Activated T-helper 1 cell treated with Interleukin-2 at 50 U/mL for 16 hours (primary cell): ENCODE measurements at places on chromosomes 13 and 19.

- DNase-seq = no peak
Measured at GRCh38 chr13:32019612-32020233, 11.9 kb upstream of the FRY start.

DNA sequence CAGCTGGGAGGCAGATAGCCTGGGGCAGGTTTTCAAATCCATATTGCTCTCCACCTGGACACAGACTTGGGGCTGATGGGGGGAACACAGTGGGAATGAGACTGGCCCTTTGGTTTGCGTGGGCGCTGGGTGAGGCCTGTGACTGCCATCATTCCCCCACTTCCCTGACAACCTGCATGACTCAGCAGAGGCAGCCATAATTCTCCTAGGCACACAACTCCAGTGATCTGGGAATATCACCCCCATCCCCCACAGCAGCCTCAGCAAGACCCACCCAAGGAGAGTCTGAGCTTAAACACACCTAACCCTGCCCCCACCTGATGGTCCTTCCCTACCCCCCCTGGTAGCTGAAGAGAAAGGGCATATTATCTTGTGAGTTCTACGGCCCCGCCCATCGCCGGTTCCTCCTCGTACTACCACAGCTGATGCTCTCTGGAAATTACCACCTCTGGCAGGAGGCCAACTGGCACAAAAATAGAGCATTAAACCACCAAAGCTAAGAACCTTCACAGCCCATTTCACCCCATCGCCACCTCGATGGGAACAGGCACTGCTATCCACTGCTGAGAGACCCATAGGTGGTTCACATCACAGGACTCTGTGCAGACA lies 71.0 kb downstream of the RNF17 start:
- DNase-seq = no peak

DNA sequence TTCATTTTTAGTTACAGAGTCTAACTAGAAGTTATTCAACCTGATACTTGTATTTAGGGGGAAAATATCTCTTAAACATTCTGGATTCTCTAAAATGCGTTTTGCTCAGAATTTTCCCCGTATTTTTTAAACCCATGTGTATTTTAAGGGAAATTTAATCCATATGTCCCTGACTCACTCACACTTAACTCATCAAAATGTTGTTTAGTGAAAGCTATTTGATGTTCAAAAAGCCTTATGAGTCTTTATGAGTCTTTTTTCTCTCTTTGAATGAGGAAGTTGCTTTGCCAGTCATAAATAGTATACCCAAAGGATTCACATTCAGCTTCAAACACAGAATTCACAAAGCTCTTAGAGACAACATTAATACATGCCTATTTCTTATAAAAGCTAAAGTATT lies 16.4 kb downstream of the MAB21L1 start:
- DNase-seq = no peak

- DNase-seq = no peak
Measured at GRCh38 chr19:1017115-1017905, 3.6 kb downstream of the TMEM259 start.

GRCh38 chr13:79423801-79424642 lies 18.0 kb upstream of the RBM26 start:
- DNase-seq = no peak

- no peak for DNase-seq
Measured at GRCh38 chr19:53849237-53849676, 18.4 kb upstream of the MYADM start.

- DNase-seq = no peak
Measured at GRCh38 chr13:29847501-29847983, 2.9 kb downstream of the UBL3 start.

GRCh38 chr13:103009051-103009840 lies 57.0 kb downstream of the SLC10A2 start:
- DNase-seq = no peak

- no peak for DNase-seq
Measured at GRCh38 chr13:78607409-78608251, 4.3 kb upstream of the POU4F1 start.
